ENCODE measurements at places on chromosomes 12 and 14.

DNA sequence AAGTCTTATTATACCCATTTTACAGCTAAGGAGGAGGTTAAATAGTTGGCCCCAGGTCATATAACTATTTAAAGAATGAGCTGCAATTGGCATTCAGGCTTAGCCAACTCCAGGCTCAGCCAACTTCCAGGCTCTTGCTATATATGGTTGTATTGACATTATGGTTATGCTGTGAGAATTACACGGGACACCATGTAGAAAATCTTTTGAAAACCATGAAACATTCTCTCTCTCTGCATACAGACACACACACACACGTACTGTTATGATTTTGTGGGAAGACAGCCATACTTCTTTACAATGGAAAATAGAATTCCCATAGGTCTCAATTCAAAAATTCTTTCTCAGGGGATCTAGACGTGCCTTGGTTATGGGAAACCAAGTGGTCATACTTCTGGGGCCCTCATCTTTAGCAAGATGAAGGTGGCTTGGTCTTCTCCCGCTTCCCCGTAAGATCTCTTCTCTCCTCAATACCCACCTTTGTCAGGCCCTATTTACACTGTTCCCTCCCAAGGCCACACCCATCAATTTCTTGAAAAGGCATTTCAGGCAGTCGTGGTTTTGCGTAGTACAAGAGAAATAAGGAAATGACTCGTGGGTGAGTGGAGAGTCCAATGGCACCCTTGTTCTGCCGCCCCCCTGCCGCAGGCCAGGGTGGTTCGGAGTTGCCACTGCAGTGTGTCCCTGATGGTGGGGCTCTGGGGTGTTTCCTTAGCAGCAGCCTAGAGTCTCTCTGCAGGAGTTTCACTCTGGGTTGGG is 10.0 kb upstream of the GPRC5A start:
- DNase-seq: no peak

DNA sequence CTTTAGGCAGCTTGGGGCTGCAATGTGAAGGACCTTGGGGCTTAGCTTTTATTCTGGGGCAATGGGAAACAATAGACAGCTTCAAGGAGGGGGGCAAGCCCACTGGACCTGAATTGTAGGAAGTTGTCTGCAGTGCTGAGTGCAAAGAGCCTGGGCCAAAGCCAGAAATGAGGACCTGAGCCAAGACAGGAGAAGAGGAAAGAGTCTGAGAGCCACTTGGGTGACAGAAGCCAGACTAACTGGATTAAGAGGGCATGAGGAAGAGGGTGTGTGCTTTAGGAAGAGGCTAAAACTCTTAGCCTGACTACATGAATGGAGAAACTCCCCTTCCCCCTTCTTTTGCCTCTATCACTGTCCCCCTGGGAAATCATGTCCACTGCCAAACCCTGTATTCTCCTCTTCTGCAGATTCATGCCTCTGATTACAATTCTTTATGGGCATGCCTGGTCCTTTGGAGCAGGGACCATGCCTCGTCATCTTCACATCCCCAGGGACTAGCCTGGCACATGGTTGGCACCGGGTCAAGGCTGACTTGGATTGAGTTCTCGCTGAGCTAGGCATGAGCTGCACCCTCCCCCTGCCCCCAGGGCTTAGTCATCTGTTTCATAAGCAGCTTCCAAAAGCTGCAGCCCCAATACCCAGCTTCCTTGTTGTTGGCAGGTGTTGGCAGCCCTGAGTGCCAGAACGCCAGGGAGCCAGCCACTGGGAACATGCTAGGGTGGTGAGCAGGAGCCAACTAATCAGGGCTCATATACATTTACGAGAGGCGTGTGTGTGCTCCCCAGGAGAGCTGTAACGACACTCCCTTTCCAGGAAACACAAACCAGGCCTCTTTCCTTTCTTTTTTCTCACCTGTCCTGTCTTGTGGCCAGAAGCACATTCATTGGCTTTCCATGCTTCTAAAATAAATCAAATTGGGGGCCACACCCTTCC is 27.7 kb upstream of the JDP2 start:
- DNase-seq: peak; percentile 6

DNA sequence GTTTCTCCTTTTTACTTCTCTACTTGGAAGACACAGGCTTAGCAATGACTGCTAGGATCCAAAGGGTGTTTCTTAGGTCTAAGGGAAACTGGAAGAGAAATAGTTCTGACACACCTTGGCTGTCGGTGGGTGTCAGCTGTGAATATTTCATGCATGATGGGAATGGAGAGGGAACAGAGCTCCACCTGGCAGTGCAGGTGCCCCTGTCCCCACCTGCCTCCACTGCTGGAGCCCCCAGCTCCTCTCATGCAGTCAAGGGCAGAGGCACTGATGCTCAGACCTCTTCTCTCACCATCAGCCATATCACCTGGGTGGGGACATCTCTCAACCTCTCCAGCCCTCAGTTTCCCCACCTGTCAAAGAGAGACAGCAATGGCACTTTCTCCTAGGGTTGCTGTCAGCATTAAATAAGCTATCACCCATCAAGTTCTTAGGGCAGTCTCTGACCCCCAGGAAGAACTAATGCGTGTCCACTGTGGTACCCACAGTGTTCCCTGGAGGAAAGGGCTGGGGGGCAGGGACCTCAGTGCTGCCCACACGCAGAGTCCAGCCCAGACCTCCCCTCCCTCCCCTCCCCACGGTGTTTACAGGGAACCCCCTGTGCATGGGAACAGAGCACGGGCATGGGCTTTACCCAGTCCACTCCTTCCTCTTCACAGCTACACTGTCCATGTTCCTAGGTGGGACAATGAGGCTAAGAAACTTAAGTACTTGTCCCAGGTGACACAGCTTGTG is 69.1 kb downstream of the C14orf132 start:
- no peak for DNase-seq

GRCh38 chr14:96752594-96752993 is 44.6 kb upstream of the VRK1 start:
- DNase-seq: no peak

DNA sequence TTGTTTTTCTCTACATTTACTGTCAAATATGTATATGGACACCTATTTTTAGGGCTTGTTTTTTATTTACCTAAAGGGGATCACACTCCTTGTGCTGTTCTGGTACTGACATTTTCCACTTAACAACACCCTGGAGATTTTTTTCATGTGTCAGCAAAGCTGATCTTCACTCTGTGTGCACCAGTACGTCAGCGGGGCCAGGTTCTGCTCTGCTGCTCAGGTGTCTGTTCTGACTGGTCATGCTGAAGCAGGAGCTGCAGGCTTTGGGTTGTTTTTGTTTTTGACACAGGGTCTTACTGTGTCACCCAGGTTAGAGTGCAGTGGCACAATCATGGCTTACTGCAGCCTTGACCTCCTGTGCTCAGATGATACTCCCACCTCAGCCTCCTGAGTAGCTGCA is 81.9 kb upstream of the CCND2 start:
- no peak for DNase-seq

DNA sequence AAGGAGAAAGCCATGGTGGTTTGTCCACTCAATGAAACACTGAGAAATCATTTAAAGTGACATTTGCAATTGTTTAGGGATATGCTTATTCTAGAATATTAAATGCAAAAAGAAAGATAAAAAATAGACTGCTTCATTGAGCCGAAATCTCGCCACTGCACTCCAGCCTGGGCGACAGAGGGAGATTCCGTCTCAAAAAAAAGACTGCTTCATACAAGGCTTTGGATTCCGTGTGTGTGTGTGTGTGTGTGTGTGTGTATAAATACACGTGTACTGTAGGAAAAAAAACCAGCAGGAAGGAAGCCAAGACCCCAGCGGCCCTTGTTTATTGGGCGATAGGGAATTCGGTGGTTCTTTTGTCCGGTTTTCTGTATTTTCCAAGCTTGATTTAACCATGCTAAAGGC is 3.2 kb upstream of the ZNF839 start:
- no peak for DNase-seq

DNA sequence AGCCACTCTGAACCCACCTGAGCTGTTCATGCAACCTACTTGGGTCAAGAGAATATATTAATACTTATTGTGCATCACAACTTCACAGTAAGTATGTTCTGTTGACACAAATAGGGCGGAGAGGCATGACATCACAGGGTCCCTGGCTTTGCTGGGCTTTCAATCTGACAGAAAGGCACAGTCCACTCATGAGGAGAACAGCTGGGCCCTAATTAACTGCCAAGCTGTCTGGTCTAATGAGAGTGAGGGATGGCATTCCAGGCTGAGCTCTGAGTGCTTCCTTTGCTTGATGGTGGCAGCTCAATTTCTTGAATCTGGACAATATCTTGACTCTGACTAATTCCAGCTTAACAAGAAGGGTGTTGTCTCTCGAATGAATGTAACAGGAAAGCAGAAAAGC is 2.0 kb downstream of the EFCAB11 start:
- DNase-seq: no peak

DNA sequence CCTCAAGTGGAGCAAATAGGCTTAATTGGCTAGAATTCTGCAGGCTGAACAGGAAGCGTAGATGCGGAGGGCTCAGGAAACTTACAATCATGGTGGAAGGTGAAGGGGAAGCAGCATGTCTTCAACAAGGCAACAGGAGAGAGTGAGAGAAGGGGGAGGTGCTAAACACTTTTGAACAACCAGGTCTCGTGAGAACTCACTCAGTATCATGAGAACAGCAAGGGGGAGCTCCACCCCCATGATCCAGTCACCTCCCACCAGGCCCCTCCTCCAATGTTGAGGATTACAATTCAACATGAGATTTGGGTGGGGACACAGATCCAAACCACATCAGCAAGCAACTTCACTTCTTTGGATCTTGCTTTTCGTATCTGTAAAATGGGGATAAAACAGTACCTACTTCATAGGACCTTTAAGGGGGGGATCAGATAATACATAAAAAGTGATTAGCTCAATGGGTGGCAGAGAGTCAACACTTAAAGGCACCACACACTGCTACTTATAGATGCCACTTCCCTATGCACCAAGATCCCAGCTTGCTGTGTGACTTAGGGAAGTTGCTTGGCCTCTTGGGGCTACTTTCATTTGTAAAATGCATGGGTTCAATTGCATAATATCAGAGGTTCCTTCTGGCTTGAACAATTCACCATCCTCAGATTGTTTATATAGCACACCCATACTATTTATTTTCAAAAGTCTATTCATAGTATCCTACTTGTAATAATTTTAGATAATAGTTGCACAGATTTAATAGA is 184.8 kb upstream of the RPH3A start:
- no peak for DNase-seq

DNA sequence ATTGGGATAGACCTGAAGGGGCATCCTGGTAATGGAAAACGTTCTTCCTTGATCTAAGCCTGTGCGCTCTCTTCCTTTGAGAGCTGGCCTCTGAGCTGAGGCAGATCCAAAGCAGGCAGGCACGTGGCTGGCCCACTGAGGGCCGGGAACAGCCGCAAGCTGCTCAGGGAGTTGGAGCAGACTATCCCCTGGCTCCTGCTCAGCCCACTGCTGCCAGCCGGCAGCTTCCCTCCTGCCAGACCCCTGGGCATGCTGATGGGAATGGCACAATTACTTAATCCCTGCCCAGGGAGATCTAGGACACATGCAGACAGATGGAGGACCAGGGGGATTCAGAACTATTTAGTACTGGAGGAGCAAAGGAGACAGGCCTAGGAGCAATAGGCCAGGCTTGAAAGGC is 14.4 kb downstream of the NEUROD4 start:
- no peak for DNase-seq

GRCh38 chr12:125861299-125862281 is 796.4 kb downstream of the AACS start:
- DNase-seq: no peak

GRCh38 chr14:41167040-41167439 is 439.6 kb upstream of the LRFN5 start:
- DNase-seq: no peak

DNA sequence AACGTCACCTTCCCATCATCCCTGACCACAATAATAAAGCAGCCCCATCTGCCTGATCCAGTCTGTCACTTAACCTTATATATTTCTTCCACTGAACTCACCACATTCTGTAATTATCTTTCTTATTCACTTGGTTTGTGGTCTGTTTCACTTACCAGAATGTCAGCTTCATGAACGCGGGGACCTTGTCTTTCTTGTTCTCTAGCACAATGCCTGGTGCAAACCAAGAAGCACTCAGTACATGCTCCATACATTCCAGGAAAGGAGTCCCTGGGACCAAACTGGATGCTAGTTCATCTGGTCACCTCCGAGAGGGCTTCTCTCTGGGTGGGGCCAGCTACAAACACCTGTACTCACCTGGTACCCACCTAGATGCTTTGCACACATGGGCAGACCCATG is 17.4 kb upstream of the ANKRD33 start:
- DNase-seq: no peak

GRCh38 chr12:16884056-16884455 is 278.1 kb upstream of the LMO3 start:
- DNase-seq: no peak

- no peak for DNase-seq
These were observed 3.4 kb downstream of the SSH1 start for GRCh38 chr12:108853981-108854446.

DNA sequence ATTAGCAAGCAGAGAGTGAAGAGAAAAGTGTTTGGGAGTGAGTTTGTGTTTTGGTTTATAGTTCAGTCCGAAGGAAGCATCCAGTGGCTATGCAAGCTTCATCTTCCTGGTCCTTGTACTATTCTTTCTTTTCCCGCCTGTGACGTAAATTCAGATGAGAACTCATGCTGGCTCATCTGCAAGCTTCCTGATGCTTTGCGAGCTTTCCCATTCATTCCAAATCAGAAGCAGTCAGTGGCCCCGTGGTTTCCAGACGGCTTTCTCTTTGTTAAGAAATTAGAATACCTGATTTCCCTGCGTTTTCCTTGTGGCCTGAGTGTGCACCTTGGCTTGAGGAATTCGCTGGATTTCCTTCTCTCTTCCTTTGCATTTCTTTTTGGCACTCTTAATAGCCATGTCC is 89.5 kb downstream of the TESC start:
- no peak for DNase-seq

DNA sequence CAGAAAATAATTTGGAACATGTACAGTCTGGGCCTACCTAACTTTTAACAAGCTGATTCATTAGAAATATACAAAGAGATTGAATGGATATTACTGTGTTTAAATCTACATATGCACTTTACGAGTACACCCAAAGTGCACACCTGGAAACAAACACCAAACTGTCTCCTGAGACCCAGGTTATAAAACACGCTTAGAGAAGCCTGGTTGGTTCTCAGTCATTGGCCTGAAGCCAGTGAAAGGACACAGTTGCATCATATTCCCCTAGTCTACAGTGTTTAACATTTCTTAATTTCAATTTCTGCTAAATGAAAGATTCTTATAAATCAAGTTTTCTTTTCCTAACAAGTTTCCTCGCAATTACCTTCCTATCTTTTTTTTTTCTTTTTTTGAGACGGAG is 209.5 kb downstream of the FBXL14 start:
- DNase-seq: no peak

DNA sequence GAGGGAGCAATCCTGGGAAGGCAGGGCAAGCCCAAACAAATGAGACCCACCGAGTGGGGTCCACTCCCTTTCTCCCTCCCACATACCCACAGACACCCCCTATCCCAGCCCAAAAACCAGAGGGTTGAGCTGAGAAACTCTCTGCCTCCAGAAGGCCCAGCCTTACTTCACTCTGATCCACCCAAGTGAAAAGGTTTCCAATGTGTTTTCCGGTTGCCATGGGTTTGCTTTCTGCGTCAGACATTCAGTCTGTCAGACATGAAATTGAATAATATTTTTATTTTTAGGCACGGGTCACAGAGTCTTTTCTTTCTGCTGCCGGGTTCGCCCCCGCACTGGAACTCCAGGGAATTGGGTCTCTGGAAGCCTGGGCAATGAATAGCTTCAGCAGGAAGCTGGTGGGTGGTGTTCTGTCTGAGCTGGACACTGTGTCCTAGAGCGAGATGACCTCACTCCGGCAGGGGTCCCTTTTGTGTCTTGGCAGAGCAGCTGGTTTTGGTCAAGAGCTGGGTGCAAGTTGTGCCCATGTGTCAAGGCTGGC is 69.8 kb upstream of the CLMN start:
- DNase-seq: no peak

GRCh38 chr12:27186022-27186839 is 57.9 kb upstream of the STK38L start:
- no peak for DNase-seq

Measured in activated CD4-positive, alpha-beta T cell treated with anti-CD3 and anti-CD28 coated beads, Interleukin-2, amount 50 U/mL, for 48 hours (primary cell).